ENCODE measurements at places on chromosomes 12 and 14.

GRCh38 chr14:89466484-89466883, 49.5 kb upstream of the FOXN3 start:
- no peak for DNase-seq

DNA sequence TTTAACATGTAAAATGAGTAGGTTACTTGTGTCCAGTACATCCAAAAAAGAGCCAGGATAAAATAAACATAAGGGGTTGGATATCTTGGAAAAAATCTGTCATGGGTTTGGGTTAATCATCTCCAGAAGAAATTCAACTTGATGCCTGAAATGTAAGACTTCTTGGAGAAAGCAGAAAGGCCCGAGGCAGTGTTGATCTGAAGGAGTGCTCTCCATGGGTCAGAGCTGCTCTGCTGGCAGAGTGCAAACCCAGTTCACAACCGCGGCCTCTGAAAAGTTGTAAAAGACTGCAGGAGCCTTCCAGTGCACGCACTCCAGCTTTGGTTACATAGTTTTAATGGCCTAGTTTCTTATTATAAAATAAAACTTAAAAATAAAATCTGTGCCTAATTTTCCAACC, 97.3 kb upstream of the ALX1 start:
- DNase-seq: no peak

DNA sequence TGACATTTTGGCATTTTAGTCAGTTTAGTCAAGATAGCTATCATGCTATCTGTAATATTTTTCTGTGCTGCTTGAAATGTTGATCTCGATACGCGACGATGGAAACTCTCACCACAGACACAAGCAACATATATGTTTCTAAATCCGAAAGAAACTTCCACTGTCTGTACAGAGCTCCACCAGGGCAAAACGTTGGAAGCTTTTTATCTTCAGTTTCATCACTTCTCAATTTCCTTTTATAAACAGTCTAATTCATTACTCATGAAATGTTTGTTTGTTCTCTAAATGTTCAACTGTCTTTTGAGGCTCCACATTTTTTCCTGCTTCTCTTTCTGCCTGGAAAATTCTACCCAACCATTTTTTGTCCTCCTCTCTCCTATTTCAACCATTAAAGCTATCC, 737.6 kb downstream of the SLC16A7 start:
- no peak for DNase-seq

GRCh38 chr12:101001669-101002068, 207.1 kb downstream of the ANO4 start:
- DNase-seq: no peak

DNA sequence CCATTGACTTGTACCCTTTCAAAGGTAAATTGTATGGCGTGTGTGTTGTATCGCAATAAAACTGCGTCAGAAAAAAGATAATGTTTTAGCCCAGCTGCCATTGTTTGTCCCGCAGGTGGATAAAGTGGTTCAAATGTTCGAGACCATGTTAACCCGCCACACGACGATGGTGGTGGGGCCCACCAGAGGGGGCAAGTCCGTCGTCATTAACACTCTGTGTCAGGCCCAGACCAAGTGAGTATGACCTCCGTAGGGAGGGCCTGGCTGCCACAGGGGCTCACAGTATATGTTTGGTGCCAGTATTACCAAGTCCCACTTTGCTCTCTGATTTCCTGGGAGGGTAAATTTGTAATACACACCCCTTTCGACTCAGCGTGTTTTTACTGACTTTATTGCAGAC, 96.9 kb downstream of the DNAH10 start:
- DNase-seq: no peak

- no peak for DNase-seq
Measured at GRCh38 chr12:42846782-42847181, 257.2 kb upstream of the PRICKLE1 start.

GRCh38 chr14:105537580-105538474, 11.4 kb downstream of the TMEM121 start:
- peak; percentile 91 for DNase-seq

DNA sequence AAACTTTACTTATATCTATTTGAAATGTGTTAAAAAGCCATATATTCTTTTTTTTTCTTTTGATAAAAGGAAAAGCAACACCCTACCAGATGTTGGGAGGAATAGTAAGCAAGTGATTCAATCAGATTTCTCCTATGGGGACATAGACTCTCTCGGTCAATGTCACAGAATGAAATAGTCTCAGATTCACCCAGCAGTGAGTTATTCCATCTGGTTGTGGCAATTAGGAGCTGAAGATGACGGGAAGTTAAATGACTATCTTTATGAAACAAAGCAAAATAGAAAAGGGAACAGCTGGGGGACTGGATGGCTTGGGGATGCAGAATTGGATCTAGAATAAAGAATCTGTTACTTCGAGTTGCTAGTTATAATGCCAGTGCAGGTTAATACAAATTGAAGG, 857.0 kb downstream of the NRXN3 start:
- DNase-seq: no peak

- DNase-seq: no peak
Measured at GRCh38 chr12:76936275-76937193, 57.7 kb upstream of the CSRP2 start.

DNA sequence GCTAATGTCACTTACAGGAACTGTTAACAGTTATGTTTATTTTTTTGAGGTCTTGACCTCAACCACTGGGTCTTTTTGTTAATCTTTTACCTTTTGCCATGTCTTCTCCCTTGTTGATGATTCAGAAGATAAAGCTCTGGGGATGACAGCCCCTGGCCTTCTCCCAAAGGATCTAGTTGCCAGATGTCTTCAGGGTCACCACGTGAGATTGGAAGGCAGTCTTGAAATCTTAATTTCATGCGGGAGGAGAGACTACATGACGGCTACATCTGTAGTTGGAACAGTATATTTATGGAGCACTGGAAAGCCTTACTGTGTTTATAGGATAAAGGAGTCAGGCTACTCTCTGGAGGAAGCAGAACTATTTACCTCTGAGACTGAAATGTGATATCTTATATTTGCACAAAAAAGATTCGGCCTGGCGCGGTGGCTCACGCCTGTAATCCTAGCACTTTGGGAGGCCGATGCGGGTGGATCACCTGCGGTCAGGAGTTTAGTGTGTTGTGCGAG, 5.6 kb downstream of the MLEC start:
- no peak for DNase-seq

- DNase-seq: no peak
Measured at GRCh38 chr12:2165021-2165420, 112.2 kb downstream of the CACNA1C start.

GRCh38 chr12:130137040-130138018, 24.9 kb upstream of the FZD10 start:
- DNase-seq: no peak

- DNase-seq: no peak
Measured at GRCh38 chr14:105940534-105941225, 414.3 kb downstream of the TMEM121 start.
